ENCODE measurements at places on chromosomes 2 and 18.

GRCh38 chr2:11998626-11999378 is 252.4 kb downstream of the LPIN1 start:
- no peak for DNase-seq

- DNase-seq: no peak
Measured at GRCh38 chr2:196984903-196985302, 58.4 kb upstream of the PGAP1 start.

DNA sequence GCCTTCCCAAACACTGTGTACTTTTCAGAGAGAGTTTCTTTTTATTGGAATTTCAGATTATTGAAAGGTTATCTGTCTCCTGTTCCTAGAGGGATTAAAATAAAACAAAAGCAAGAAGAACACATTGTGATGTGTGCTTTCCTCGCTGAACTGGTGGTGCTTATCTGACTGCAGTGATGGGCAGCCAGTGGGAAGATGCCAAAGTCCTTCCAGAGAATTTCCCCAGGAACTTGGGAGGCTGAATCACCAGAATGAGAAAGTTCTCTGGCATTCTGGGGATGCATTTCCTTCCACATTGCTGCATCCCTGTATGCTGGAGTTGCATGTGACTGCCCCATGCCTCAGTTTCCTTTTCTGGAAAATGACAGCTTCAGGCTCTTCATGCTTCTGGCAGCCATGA is 53.9 kb upstream of the SEC11C start:
- DNase-seq: peak; percentile 16

DNA sequence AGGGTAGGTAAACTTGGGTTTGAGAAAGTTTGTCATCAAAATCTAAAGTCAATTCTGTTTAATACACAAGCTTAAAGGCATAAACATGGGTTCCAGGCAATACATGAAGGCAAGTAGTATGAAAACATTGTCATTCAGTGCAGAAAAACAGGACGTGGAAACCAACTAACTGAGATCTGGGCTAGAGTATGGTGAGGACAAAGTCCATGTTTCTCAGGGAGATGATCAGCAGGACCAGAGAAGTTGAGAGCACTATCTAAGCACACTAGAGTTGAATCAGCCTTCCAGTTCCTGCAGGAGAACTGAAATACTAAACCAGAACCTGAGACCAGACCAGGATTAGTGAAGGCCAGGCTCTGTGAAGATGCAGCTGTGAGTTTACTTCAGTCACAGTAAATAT is 302.8 kb upstream of the CRIM1 start:
- no peak for DNase-seq

DNA sequence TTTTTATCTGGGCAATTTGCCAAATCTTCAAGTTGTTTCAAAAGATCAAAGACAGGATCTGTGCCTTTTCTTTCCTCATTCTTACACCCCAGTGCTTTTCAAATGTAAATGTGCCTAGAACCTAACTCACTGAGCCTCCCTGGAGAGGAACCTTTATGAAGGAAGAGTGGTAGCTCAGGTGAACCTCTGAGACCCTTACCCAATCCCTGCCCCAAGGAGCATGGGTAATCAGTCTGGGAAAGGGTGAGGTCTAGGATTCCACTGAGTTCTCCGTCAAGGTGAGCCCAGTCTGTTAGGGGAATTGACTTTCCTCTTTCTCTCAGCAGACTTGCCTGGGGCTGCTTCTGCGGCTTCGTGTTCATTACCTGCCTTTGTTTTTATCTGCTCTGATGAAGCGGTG is 88.1 kb upstream of the MAP4K4 start:
- no peak for DNase-seq

- DNase-seq: no peak
Measured at GRCh38 chr2:135304694-135305093, 226.3 kb downstream of the ZRANB3 start.

DNA sequence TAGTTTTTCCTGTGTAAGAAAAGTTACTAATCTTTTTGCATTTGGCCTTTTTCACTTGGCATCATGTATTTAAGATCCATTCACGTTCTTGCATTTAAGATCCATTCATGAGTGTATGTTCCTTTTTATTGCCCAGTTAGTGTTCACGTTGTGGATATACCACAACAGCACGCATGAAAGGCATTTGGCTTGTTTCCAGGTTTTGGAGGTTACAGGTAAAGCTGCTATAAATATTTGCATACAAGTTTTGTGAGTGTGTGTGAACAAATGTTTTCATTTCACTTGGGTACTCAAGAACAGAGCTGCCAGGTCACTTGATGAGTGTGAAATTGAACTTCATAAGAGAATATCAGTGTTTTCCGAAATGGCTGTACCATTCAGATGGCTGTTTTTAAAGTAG is 121.2 kb downstream of the CCBE1 start:
- DNase-seq: no peak

DNA sequence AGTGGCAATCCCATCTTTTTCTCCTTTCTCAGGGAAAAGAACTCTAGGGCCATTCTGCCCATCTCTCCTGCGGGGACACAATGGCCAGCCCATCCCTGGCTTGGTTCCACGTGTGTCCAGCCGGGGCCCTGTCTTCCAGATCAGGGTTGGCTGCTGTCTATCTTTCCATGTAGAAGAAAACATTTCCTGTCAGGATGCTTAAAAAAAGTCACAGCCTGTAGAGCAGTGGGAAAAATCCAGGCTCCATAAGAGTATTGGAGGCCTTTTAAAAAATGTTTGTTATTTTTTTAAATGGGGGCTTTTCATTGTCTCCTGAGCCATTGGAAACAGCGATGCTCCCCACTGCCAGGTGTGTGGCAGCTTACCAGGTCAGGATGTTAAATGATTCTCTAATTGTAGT is 105.6 kb downstream of the TGFA start:
- DNase-seq: no peak

GRCh38 chr2:138959031-138959430 is 178.8 kb upstream of the NXPH2 start:
- no peak for DNase-seq

DNA sequence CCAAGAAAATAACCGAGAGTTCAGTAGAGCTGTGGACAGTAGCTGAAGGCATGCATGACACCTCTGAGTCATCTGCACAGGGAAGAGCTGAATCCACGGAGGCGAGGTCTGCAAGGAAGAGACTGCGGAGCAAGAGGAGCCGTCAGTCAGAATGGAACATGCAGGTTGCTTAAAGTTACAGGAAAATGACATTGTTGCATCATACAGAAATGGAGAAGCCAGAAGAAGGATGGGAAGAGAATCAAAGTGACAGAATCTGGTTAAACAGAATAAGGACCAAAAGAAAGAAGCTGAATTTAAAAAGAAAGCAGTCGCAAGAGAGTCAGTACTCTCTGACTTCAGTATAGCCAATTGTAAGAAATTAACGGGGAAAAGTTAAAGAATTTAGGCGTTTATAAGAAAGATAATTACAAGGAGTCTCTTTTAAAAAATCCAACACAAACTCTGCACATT is 533.8 kb downstream of the ADCYAP1 start:
- DNase-seq: no peak

- no peak for DNase-seq
Measured at GRCh38 chr18:76489081-76489480, 6.0 kb downstream of the ZNF516 start.

DNA sequence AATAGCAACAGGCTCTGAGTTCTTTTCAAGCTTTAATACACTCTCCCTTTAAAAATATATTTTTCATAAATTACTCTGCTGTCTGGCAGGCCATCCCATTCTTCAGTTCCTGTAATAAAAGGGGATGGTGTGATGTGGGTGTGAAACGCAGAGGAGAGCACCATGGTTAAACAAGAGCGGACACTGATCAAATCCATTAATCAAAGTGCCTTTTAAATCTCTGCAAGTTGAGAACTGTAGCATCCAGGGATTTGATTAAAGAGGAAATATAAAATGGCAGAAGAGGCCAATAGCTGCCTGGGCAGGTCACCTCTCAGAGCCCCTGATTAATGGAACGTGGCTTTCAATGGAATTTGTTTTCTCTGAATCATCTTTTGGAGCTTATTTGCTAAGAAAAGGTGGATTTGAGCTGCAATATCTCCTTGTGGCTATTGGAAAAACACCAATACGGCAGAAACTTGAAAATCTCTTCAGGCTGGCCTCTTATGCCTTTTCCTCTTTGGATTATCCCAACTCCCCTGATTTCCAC is 96.9 kb downstream of the ACTR3 start:
- no peak for DNase-seq

DNA sequence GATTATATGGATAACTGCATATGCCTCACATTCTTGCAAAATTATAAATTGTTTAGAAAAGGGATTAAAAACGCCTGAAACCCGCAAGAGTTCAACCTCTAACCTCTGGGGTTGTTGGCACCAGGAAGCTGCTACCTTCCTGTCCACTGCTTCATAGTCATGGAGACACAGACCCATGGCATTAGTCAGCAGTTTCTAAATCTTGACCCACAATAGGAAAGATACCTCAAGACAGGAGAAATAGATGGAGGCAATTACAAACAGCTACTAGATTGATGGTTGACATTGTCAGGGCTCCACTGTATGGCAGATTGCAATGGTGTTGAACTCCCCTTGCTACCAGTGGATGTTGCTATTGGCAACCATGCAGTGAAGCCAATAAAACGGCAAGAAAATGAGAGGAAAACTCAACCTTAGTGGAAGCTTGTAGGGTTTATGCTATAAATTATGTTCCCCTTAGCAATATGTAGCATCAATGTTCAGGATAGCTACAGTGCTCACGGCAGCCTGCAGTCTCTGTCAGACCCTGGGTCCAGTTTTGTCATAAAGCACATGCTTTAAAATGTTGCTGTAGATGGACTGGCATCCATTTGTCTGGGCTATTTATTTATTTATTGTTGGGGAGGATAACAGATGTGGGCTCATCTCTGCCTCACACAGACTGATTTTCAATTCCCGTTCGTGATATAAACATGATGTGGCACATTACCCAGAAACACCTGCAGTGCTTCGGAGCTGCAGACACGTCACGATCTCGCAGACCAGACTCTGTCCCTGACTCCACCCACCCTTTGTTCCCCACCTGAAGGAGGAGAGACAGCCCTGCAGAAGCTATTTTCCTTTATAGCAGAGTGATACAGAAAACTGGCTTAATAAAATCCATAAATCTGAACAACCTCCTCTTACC is 233.4 kb downstream of the AGPS start:
- DNase-seq: no peak

- no peak for DNase-seq
Measured at GRCh38 chr2:155633887-155634570, 698.5 kb downstream of the NR4A2 start.

DNA sequence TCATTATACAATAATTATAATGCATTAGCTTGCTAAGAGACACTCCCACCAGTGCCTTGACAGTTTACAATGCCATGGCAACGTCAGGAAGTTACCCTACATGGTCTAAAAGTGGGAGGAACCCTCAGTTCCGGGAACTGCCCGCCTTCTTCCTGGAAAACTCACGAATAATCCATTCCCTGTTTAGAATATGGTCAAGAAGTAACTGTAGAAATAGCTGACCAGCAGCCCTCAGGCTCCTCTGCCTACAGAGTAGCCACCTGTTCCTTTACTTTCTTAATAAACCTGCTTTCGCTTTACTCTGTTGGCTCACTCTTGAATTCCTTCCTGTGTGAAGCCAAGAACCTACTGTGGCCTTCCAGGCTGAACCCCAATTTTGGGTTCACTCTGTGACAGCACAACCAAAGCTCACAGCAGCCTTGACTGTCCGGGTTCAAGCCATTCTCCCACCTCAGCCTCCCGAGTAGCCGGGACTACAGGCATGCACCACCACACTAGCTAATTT is 20.0 kb upstream of the PTPN2 start:
- no peak for DNase-seq

DNA sequence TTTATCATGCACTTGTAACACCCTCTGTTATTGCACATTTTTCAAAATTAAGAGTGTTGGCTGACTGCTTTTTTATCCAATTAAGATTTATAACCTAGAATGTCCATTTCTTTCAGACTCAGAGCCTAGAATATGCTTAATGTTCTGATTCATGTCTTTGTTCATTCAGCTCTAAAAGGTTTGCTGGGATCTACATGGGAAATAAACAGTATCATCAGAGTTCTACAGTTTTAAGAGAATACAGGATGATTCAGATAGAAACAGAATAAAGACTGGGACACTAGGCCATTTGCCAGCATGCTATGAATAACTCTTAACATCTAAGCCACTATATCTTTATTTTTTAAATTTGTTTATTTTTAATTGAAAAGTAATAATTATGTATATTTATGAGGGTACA is 713.7 kb upstream of the CHAC2 start:
- DNase-seq: no peak

DNA sequence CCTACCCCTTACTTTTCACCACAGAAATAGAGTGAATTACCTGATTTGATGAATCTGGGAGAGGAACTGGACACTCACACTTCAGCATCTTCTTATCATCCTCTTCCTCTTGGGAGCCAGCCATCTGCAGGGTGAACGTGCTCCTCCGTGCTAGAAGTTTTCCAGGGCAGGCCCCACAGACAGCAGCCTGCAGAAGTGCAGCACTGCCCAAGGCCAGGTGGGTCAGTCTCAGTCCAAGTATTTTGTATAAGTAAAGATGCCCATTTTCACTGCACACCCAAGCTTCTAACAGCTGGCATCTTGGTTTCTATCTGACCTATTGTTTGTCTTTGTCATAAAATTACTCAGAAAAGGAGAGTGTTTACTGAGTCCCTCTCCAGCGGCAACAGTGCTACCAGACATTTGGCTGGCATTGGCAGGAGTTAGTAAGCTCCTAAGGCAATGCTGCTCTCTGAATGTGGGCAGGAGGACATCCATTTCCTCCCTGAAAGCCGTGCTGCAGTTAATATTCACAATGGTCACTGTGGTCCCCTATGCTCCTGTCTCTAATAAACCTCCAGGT is 222.6 kb upstream of the CTAGE1 start:
- DNase-seq: no peak

DNA sequence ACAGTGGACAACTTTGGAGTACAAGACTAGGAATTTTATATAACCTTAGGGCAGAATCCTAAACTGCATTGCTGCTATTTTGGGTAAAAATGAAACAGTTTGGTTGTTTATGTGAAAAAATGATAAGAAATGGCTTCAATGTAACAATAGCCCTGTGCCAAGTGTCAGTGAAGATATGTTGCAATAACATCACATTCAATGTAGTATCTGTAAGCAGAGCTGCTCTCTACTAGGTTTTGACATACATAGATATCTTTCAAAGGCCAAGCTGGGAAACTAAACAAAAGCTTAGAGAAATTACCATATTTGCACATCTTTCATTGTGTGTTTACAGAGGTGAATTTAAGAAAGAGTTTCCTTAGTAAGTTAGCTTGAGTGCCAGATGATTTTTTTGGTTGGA is 135.0 kb upstream of the DOK6 start:
- DNase-seq: no peak

DNA sequence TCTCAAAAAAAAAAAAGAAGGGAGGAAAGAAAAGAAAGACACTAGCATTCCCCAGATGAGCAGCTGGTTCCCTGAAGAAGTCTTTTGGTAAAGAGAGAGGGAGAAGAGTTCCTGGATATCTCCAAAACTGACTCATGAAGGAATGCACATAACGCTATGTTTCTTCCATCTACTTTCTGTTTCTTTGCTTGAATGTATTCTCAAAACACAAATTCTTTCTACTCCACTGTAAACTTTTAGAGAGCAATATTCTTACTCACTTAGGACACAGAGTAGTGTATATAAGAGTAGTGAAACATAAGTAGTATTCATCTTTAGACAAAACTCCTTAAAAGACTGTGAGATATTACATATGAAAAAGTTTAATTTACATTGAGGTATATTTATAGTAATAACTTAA is 64.2 kb downstream of the TRIP12 start:
- no peak for DNase-seq

GRCh38 chr2:172555272-172555521 is 693 bp upstream of the PDK1 start:
- DNase-seq: no peak

Data from AG09309 (cell line).